ENCODE measurements at places on chromosomes 1 and 21. TPM values are rescaled to one million over a fixed set of nuclear protein-coding genes. Genes with fewer than 3 reads are reported as not detected.

FMN2 gene
- 29.3 TPM for total RNA-seq

KRTAP13-4 gene
- not detected for total RNA-seq

DOCK7 gene
- total RNA-seq = 111 TPM

KLHDC8A gene
- 0.08 TPM for total RNA-seq

OLIG1 gene
- not detected for total RNA-seq

ARHGEF10L gene
- 17.4 TPM for total RNA-seq

SDCCAG8 gene
- total RNA-seq = 51.7 TPM

EFNA1 gene
- total RNA-seq = 0.23 TPM

TMEM240 gene
- 5.6 TPM for total RNA-seq

TAS1R1 gene
- total RNA-seq = 0.12 TPM

FBXO44 gene
- total RNA-seq = 7.4 TPM

H3-3A gene
- 189 TPM for total RNA-seq

IKBKE gene
- total RNA-seq = 13.9 TPM

PSRC1 gene
- total RNA-seq = 4.7 TPM

CADM3 gene
- not detected for total RNA-seq

E2F2 gene
- total RNA-seq = not detected

KCNJ6 gene
- 0.23 TPM for total RNA-seq

STRIP1 gene
- total RNA-seq = 61.7 TPM

RHCE gene
- total RNA-seq = 1.1 TPM

RNU1-1 gene
- 2,564 TPM for total RNA-seq

SHISAL2A gene
- total RNA-seq = not detected

FAM163A gene
- not detected for total RNA-seq

ICOSLG gene
- total RNA-seq = under 0.01 TPM

OR2L5 gene
- total RNA-seq = not detected

TEX38 gene
- total RNA-seq = not detected

PADI3 gene
- not detected for total RNA-seq

KCNE2 gene
- not detected for total RNA-seq

HSPG2 gene
- 81.3 TPM for total RNA-seq

PKLR gene
- not detected for total RNA-seq

CELA2B gene
- not detected for total RNA-seq

CELA2A gene
- total RNA-seq = not detected

LEFTY2 gene
- total RNA-seq = 0.08 TPM

CHIA gene
- total RNA-seq = not detected

BACE2 gene
- total RNA-seq = 16.0 TPM

ID3 gene
- total RNA-seq = 12.9 TPM

LHX4 gene
- total RNA-seq = under 0.01 TPM

KCNJ15 gene
- 23.1 TPM for total RNA-seq

TMEM269 gene
- total RNA-seq = 0.12 TPM

ST6GALNAC3 gene
- total RNA-seq = 0.12 TPM

DPT gene
- total RNA-seq = 5.5 TPM

RORC gene
- total RNA-seq = not detected

MMEL1 gene
- not detected for total RNA-seq

SLAMF8 gene
- total RNA-seq = not detected

PEAR1 gene
- 1.8 TPM for total RNA-seq

SHE gene
- under 0.01 TPM for total RNA-seq

CSMD2 gene
- total RNA-seq = 3.7 TPM

LRRC8D gene
- total RNA-seq = 9.3 TPM

SYPL2 gene
- total RNA-seq = 1.8 TPM

S100A7 gene
- not detected for total RNA-seq
